Activated naive CD4-positive, alpha-beta T cell treated with anti-CD3 and anti-CD28 coated beads for 36 hours (primary cell): ENCODE measurements at places on chromosomes 2 and 18.

GRCh38 chr18:59249199-59249774 is 24.0 kb downstream of the RAX start:
- H3K27me3 ChIP-seq = peaks cover 54% of the 10 kb centered on the region
- peak; percentile 66 for DNase-seq
- H3K27ac ChIP-seq = no peak overlapping the region
- H3K4me1 ChIP-seq = no peaks in the 10 kb centered on the region
- H3K36me3 ChIP-seq = no peaks in the 10 kb centered on the region

DNA sequence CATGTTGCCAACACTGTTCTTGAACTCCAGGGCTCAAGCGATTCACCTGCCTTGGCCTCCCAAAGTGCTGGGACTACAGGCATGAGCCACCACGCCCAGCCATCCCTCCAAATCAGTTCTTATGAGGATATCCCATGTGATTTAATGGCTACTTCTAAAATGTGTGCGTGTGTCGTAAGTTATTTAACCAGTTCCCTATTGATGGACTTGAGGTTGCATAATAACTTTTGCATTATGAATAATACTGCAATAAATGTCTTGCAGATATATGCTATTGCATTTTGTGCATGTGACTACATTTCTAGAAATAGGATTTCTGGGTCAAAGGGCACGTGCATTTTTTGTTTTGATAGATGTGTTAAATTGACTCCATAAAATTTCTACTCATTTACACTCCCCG is 19.0 kb downstream of the DIPK1C start:
- no peak overlapping the region for H3K4me3 ChIP-seq
- H3K27ac ChIP-seq = no peak overlapping the region
- H3K27me3 ChIP-seq = no peaks in the 10 kb centered on the region
- DNase-seq = no peak
- H3K4me1 ChIP-seq = peaks cover 3% of the 10 kb centered on the region

GRCh38 chr2:57180042-57180567 is 866.5 kb upstream of the VRK2 start:
- H3K4me3 ChIP-seq = no peak overlapping the region
- H3K36me3 ChIP-seq = no peaks in the 10 kb centered on the region
- H3K27ac ChIP-seq = no peak overlapping the region

GRCh38 chr18:21053127-21053526 is 58.5 kb downstream of the ROCK1 start:
- no peak overlapping the region for H3K27ac ChIP-seq
- no peaks in the 10 kb centered on the region for H3K27me3 ChIP-seq
- no peak overlapping the region for H3K4me3 ChIP-seq
- peaks cover under 1% of the 10 kb centered on the region for H3K36me3 ChIP-seq

GRCh38 chr2:237920673-237921072 is 46.1 kb upstream of the UBE2F start:
- no peak overlapping the region for H3K4me3 ChIP-seq
- no peak overlapping the region for H3K27ac ChIP-seq
- H3K27me3 ChIP-seq = no peaks in the 10 kb centered on the region
- peaks cover 8% of the 10 kb centered on the region for H3K4me1 ChIP-seq
- no peak for DNase-seq
- no peaks in the 10 kb centered on the region for H3K36me3 ChIP-seq

DNA sequence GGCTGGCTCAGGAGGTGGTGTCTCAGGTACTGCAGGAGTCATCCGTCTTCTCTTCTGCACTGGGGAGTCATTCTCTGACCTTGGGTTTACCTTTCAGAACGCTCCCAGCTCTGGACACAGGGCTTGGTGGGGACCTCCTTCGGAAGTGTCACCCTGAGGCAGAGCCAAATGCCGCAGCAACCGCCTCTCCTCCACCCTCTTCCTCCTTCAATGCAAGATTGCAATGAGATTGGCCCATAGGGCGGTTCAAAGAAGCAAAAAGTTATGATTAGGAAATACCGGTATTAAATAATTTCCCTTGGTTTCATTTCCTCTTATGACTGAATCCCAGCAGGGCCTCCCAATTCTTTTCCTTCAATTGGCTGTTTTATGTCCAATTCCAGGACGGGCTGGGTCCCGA is 178.8 kb downstream of the ACKR3 start:
- H3K27me3 ChIP-seq = no peaks in the 10 kb centered on the region
- no peak for DNase-seq
- H3K27ac ChIP-seq = no peak overlapping the region

GRCh38 chr2:20916604-20917286 is 93.8 kb upstream of the LDAH start:
- no peak overlapping the region for H3K4me3 ChIP-seq
- DNase-seq = no peak
- peaks cover 23% of the 10 kb centered on the region for H3K27me3 ChIP-seq

DNA sequence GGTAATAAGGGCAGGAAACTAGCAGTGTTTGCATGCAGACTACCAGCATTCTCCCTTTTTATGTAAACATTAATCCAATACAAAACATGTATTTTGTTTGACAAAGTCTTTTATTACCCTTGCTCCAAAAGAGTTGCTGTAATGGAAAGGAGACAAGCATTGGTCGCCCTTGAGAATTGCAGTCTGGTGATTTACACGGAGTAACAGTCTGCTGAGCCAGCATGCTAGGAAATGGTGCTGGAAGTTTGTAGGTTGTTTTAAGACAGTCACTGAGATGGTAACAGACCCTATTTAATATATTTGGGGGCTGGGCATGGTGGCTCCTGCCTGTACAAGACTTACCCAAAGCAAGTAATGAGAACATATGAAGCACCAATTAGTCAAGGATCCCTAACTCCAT is 2.8 kb upstream of the PRKCE start:
- no peak overlapping the region for H3K27ac ChIP-seq
- H3K4me1 ChIP-seq = peaks cover 20% of the 10 kb centered on the region
- DNase-seq = no peak

GRCh38 chr18:58046093-58046793 is 2.2 kb downstream of the NEDD4L start:
- peaks cover 10% of the 10 kb centered on the region for H3K27me3 ChIP-seq
- DNase-seq = no peak
- H3K4me1 ChIP-seq = peaks cover 25% of the 10 kb centered on the region
- no peaks in the 10 kb centered on the region for H3K36me3 ChIP-seq
- H3K4me3 ChIP-seq = peak overlapping the region; percentile 85

- no peaks in the 10 kb centered on the region for H3K27me3 ChIP-seq
- peaks cover 22% of the 10 kb centered on the region for H3K36me3 ChIP-seq
- H3K4me1 ChIP-seq = peaks cover 16% of the 10 kb centered on the region
- H3K4me3 ChIP-seq = no peak overlapping the region
- no peak for DNase-seq
Measured at GRCh38 chr2:69483696-69484095, 46.5 kb upstream of the NFU1 start.

- DNase-seq = no peak
- no peak overlapping the region for H3K4me3 ChIP-seq
- H3K27me3 ChIP-seq = no peaks in the 10 kb centered on the region
- H3K36me3 ChIP-seq = no peaks in the 10 kb centered on the region
- H3K27ac ChIP-seq = no peak overlapping the region
Measured at GRCh38 chr18:64693766-64694165, 544.9 kb upstream of the LINC00305 start.

GRCh38 chr18:59623456-59624368 is 73.5 kb downstream of the CCBE1 start:
- no peak overlapping the region for H3K4me3 ChIP-seq
- H3K36me3 ChIP-seq = no peaks in the 10 kb centered on the region
- H3K27ac ChIP-seq = no peak overlapping the region

- no peak overlapping the region for H3K27ac ChIP-seq
- H3K27me3 ChIP-seq = peaks cover 26% of the 10 kb centered on the region
- H3K4me1 ChIP-seq = no peaks in the 10 kb centered on the region
- DNase-seq = no peak
- H3K36me3 ChIP-seq = no peaks in the 10 kb centered on the region
- H3K4me3 ChIP-seq = no peak overlapping the region
Measured at GRCh38 chr2:110910423-110910822, 178.1 kb downstream of the ACOXL start.

DNA sequence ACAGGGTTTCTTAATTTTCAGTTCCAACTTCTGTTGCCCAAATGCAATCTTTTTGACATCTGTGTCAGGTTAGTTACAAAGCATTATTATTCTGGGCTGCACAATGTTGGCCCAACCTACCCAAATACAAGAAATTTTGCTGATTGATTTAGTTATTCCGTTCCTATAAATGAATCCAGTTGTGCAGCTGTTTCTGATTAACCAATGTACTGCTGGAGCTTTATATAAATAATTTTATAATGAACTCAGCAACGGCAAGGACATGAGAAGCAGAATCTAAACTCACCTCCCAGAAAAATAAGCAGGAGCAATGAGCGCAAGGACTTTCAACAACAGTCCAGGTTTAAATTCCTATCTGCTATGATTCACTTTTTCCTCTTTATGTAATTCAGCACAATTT is 76.3 kb upstream of the WIPF1 start:
- H3K27me3 ChIP-seq = no peaks in the 10 kb centered on the region
- H3K4me1 ChIP-seq = peaks cover 33% of the 10 kb centered on the region
- H3K36me3 ChIP-seq = peaks cover 16% of the 10 kb centered on the region
- DNase-seq = no peak
- no peak overlapping the region for H3K4me3 ChIP-seq
- no peak overlapping the region for H3K27ac ChIP-seq

GRCh38 chr2:181153886-181154285 is 173.5 kb downstream of the UBE2E3 start:
- peaks cover 9% of the 10 kb centered on the region for H3K36me3 ChIP-seq
- H3K27me3 ChIP-seq = no peaks in the 10 kb centered on the region
- peaks cover 31% of the 10 kb centered on the region for H3K4me1 ChIP-seq
- no peak overlapping the region for H3K4me3 ChIP-seq
- no peak overlapping the region for H3K27ac ChIP-seq

DNA sequence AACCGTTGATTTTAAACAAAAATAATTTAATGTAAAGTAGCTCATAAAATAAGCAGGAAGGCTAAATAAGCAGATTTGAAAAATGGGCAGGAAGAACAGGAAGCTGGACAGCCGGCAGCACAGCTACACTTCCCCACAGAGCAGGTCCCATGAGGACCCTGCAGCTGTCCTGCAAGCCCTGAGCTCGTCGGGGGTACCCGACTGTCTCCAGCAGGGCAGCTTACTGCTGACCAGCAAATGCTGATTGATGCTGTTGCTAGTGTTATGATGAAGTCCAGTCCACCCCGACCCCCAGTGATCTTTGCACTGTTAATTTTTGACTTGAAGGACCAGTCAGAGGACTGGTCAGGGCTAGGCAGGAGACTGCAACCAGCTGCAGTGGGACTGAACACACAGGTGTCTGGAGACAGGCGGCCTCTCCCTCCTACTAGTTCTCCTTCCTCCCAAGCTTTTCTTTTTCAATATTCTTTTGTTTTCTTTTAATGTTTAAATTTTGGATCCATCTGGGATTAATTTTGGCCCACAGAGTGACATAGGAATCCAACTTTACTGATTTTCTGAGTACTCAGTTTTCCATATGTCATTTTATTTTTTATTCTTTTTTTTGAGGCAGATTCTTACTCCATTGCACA is 27.7 kb downstream of the POLE4 start:
- H3K4me3 ChIP-seq = no peak overlapping the region
- H3K27ac ChIP-seq = no peak overlapping the region
- H3K36me3 ChIP-seq = peaks cover 16% of the 10 kb centered on the region
- H3K27me3 ChIP-seq = no peaks in the 10 kb centered on the region
- DNase-seq = no peak
- H3K4me1 ChIP-seq = no peaks in the 10 kb centered on the region
